ENCODE measurements at places on chromosomes 5 and 9.

- DNase-seq = no peak
These were observed 14.1 kb upstream of the PTGR1 start for GRCh38 chr9:111613436-111614040.

DNA sequence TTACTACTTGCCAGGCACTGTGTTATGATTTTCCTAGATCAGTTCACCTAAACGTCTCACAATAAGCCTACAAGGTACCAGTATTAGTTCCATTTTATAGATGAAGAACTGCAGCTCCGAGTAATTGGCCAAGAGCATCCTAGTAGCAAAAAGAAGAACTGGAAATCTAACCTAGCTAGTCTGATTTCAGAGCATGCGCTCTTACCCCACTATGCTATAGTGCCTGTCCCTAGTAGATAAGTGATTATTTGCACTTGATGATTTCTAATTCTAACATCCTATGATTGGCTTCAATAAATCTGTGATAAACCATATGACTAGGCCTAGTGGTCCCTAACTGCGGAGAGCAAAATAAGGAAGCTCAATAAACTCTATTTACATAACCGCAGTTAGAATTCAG is 7.1 kb upstream of the PLAC8L1 start:
- no peak for DNase-seq

GRCh38 chr5:73318308-73318719 is 130.3 kb downstream of the FOXD1 start:
- DNase-seq = no peak

- DNase-seq = no peak
These were observed 42.3 kb downstream of the TENT4A start for GRCh38 chr5:6755519-6755918.

DNA sequence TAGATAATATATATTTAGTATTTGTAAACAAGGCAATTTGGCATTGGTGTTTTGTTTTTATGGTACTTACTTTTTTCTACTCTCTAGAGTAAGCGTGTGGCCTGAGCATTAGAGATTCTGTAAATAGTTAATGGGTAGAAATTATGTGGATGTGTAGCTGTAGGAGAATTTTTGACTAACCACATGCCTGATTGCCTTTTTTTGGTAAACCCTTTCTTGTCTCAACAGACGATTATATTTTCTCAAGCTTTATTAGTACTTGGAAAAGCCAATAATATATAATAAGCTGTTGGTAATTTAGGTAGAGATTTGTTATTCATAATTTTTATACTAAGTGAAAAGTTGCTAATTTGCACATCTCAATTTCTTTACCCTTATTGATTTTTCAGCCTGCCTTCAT is 76.8 kb downstream of the FCHO2 start:
- no peak for DNase-seq

DNA sequence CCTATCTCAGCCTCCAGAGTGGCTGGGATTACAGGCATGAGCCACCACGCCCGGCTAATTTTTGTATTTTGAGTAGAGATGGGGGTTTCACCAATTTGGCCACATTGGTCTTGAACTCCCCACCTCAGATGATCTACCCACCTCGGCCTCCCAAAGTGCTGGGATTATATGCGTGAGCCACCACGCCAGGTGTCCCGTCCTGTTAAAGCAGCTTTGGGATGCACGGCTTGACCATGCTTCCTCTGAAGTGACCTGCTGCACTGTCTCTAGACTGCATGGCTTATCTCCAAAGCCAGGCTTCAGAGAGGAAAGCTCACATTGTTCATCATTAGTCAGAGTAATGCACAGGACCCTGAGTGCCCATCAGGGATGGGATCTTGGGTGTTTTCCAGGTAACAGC is 45.4 kb downstream of the SEMA4D start:
- no peak for DNase-seq

DNA sequence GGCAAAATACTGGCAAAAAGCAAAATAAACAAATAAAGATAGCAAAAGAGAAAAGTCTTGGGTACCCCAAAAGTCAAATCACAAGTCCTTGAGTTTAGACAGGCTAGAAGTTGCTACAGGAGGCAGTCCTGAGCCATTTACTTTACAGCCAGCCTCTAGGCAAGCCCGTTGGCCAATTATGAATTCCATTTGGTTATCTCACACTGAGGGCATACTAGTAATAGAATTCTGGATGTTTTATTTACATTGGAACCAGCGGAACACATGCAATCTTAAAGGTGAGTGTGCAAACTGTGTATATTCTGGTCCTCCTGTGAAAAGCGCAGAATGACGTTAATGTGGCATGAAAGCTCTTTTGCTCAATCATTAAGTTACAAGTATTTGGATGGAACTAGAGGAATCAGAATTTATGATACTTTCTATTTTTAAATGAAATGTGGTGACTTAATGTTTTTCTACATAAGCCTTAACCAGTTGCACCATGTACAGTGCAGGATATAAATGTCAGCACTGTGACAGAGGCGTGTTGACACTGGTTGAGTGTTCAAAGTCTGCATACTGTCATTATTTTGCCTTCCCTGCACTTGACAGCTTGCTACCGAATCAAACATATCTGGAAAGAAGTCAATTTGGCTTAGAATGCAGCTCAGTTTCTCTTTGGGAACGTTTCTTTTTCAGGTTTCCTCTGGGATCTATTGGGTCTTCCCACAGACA is 7.9 kb downstream of the GDNF start:
- DNase-seq = no peak

- DNase-seq = no peak
These were observed 121.0 kb downstream of the AOPEP start for GRCh38 chr9:94847486-94847885.

DNA sequence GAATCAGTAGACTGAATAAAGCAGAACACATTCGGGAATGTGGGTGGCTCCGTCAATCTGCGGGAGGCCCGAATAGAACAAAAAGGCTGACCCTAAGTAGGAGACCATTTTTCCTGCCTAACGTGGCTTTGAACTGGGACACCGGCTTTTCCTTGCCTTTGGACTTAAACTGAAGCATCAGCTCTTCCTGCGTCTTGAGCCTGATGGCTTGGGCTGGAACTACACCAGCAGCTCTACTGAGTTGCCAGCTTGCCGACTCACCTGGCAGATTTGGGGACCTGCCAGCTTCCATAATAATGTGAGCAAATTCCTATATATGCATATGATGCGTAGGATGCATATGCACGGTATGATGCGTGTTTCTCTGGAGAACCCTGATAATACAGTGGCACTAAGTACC is 111.3 kb downstream of the DAPK1 start:
- DNase-seq = no peak

DNA sequence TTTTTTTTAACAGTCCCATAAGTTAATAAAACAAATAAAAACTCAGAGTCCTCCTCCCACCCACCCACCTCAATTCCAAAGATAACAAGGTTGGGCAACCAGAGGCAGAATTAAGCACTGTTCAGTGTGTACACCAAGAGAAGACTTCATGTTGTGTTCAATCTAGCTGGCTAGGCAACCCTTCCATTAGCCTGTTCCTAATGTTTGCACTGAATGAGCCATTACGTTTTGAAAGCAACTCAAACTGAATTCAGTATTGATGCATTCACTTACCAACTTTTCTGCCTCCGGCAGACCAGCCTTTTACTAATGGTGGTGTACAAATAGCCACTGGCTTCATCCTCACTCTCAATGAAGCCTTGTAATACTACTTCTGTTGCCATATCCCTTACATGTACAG is 47.5 kb downstream of the PBX3 start:
- DNase-seq = no peak

DNA sequence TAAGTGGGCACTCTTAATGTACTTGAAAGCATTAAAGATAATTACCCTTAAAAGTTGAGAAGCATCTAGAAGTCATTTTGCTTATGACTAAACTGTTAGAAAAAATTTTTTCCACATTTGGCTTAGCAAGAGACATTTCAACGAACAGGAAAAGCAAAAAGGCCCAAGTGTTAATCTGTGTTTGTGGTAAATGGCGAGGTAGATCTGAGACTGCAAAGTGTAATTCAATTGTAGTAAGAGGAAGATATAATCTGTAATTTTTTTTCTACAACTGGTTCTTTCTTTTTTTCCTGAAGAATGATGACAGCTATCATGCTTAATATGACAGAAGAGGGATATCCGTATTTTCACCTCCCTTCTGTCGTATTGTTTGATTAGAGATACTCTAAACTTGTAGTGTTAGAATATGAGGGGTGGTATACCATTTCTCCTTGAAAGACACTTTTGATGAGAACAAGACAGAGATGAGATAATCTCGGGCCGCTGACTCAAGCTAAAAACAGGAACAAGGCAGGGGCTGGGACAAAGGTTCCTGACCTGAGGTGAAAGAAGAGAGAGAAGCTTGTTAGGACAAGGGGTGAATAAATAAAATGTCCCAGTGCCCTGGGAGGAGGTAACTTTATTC is 459.3 kb upstream of the ZNF608 start:
- no peak for DNase-seq

- no peak for DNase-seq
These were observed 95.7 kb upstream of the ALDH1B1 start for GRCh38 chr9:38296807-38297206.

GRCh38 chr9:105658351-105658750 is 3.9 kb upstream of the TAL2 start:
- DNase-seq = no peak

- DNase-seq = no peak
These were observed 24.0 kb upstream of the TNIP1 start for GRCh38 chr5:151104795-151105194.

DNA sequence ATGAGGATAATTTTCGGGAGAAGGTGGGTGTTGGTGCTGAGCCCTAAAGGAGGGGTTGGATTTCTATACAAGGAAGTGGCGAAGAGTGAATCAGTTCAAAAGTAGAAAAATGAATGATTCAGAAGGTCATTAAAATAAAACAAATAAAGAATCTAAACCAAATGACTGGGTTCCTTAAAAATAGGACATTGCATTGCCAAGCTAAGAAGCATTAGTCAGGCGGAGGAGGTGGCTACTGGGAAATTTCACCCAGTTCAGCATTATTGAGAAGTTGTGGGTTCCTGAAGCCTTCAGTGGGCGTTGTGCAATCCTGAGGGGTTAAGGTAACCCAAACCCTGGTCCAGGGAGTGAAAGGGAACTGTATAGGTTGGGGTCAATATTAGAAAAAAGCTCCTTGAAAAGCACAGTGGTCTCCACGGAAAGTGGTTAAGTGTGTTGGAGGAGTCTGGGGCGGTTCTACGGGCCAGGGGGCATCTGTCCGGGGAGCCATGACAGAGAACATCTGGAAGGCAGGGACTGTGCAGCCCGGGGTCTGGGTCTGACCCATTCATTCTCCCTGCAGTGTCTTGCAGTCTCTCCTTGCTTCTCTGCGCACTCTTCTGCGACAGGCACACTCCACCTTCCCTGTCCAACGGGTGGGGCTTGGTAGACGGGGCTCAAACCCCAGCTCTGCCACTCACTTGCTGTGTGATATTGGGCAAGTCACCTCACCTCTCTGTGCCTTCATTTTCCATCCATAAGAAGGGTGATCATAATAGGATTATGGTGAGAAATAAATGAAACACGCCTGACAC is 27.6 kb upstream of the DUSP1 start:
- DNase-seq = no peak

- DNase-seq = no peak
These were observed 551.1 kb downstream of the CAAP1 start for GRCh38 chr9:26341545-26341944.

- DNase-seq = no peak
These were observed 194.5 kb downstream of the ICE1 start for GRCh38 chr5:5617024-5617423.

GRCh38 chr5:131023498-131023865 is 141.6 kb downstream of the HINT1 start:
- no peak for DNase-seq

DNA sequence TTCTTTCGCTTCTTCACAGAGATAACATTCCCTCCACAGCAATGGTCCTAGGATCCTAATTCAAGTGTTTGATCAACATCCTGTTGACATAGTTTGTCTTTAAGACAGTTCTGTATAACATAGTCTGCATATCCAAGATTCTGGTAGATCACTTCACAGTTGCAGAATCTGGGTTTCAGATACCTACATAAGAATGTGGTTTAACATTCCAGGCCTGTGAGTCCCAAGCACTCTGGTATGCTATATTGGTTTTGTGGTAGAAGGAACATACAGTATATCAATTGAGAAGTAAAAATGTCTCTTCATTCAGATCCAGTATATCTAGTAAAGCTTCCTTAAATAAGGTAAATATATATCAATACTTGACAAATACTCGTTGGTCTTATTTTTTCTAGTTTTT is 914.2 kb upstream of the CDH6 start:
- DNase-seq = no peak

DNA sequence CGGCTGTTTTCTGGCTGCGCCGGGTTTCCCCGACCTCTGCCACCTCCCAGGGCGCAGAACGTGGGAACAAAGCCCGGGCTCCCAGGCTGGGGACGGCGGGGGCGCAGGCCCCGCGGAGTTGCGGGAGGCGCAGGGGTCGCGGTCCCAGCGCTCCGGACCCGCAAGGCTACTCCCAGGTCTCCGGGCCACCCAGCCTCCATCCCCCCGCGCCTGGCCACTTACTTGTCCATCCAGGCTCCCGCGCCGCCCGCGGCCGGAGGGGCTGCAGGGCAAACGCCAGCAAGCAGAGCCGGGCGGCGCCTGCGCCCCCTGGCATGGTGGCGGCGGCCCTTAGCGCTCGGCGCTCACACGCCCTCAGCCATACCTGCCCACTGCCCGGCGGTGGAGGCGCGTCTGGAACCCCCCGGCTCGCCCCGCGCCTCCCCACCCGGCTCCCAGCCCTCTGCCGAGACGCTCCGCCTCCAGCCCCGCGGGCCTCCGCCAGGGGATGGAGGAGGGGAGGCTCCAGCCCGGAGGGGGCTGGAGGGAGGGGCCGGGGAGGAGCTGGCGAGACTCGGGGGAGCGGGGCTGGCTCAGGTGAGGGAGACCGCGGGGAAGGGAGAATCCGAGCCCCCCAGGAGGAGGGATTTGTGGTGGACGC is at the start of gene ADAM19:
ADAM19 (minus strand) TSS at position 395 of the 640 bp plus-strand sequence; CDS start at position 316, 79 bp downstream.
- peak; percentile 62 for DNase-seq

DNA sequence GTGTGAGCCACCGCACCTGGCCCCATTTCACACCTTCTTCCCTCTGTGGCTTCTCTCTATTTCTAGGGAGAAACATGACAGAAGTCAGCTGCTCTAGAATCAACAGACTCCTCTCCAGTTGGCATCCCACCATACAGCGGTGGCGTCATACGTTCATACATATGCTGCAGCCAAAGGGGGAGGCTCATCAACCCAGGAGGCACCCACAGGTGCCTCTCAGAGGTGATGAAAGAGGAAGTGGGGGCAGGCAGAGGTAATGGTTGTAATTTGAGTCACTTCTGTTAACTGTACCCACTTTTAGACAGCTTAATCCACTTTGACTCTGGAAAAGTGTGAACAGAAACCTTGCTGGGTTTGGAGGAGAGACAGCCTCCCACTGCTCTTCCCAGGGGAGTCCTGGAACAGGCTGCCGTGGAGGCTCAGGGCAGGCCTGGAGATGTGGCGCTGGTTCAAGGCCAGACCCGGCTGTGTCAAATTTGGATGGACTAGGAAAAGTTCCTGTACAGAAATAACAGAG is 47.3 kb upstream of the SUB1 start:
- peak; percentile 21 for DNase-seq

GRCh38 chr5:14347522-14347921 is 204.4 kb downstream of the TRIO start:
- no peak for DNase-seq

- no peak for DNase-seq
These were observed 78.5 kb downstream of the MYO10 start for GRCh38 chr5:16857635-16858034.

GRCh38 chr5:174991847-174992246 is 267.5 kb downstream of the MSX2 start:
- DNase-seq = no peak

GRCh38 chr9:21709464-21710058 is 92.9 kb upstream of the MTAP start:
- DNase-seq = peak; percentile 63

GRCh38 chr9:98967680-98968079 is 24.0 kb downstream of the COL15A1 start:
- DNase-seq = no peak

Data from stimulated activated CD4-positive, alpha-beta T cell treated with anti-CD3 and anti-CD28 coated beads, Interleukin-12 subunit alpha, Interleukin-12 subunit beta, amount 100 ng/mL, for 4 hours (primary cell).